ENCODE measurements at places on chromosomes 1 and 21. TPM values are rescaled to one million over a fixed set of nuclear protein-coding genes. Genes with fewer than 3 reads are reported as not detected.

Gene SEC16B
- 11.1 TPM for total RNA-seq

Gene OR2T35
- not detected for total RNA-seq

Gene PGLYRP4
- total RNA-seq: not detected

Gene MYCL
- total RNA-seq: 3.6 TPM

Gene NBPF20
- 5.3 TPM for total RNA-seq

Gene KRTAP21-2
- not detected for total RNA-seq

Gene ATP13A2
- 17.4 TPM for total RNA-seq

Gene VANGL2
- 8.2 TPM for total RNA-seq

Gene AUNIP
- not detected for total RNA-seq

Gene ERG
- 78.6 TPM for total RNA-seq

DNA sequence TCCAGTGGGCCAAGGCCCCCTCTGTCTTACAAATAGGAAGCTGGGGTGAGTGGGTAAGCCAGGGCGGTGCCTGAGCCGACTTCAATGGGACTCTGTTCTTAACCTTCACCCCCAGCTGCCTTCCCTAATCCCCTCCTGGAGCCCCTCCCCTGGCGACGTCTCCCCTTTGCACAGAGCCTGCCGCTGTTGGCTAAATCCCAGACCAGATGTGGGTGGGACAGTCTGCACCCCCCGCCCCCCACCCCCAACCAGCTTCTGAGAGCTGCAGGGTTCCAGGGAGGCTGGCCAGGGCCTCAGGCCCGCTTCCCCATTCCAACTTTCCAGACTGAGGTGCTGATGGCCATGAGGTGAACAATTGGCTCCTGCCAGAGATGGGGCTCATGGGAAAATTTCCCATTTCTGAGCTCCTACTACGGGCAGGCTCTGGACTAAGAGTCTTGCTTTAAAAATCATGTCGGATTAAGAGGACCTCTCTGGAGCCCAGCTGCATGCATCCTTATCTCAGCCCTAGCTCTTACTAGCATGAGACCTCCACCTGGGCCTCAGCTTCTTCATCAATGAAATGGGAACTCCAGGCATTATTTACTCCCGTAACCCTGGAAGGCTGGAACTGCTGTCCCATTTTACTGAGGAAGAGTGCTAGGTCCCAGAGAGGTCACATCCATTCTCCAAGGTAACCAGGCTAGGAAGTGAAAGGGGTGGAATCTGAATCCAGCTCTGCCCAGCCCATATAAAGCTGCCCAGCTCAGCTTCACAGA lies 6.4 kb downstream of the COL8A2 start:
- DNase-seq: no peak

GRCh38 chr21:16419188-16419921 lies 689.6 kb downstream of the USP25 start:
- peak; percentile 76 for DNase-seq

- no peak for DNase-seq
Measured at GRCh38 chr1:87794788-87795614, 466.3 kb downstream of the LMO4 start.

DNA sequence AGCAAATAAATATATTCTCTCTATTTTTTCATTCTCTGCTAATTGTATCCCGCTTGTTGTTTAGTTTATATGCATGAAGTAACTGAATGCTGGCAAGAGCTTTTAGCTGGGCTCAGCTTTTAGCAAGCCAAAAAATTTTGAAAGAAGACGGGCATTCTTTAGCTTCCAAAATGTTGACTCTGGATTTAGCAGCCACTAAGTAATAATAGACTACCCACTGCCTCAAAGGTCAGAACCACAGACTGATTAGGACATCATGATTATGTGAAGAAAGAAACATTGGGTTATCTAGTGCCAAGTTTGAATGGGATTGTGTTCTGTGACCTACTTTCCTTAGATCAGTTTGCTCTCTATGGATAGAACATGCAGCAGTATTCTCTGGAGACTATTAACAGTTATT lies 80.3 kb upstream of the DPH5 start:
- DNase-seq: no peak

GRCh38 chr1:200038981-200039848 lies 11.7 kb downstream of the NR5A2 start:
- no peak for DNase-seq

DNA sequence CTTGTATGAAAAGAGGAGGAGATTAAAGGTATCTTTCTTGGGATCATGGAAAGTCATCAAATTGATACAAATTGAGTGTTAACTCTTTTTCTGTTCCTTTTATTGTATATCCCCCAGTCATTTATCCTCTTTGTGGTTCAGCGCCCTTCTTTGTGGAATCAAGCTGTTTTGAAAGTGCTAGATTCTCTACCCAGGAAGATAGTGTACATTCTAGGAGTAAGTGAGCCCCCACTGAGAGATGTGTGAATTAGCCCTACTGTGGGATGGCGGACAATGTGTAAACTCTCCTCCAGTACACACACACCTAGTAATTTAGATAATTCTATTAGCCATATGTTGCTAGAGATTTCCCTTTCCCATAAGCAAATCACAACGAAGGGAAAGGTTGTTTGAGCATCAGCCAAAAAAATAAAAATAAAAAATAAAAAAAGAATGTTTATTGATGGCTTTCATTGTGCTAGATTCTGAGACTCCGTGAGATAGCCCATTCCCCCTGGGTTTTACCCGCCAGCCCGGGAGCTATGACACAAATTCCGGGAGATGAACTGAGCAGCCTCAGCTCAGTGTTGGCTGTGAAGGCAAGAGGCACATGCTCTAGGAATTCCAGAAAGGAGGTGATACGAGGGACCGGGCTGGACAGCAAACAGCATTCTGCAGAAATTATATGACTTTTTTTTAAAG lies 378.4 kb upstream of the RUNX1 start:
- no peak for DNase-seq

All from uterus (tissue), 4 donors.